KBM-7 (cell line): ENCODE measurements at places on chromosomes 2 and 18.

DNA sequence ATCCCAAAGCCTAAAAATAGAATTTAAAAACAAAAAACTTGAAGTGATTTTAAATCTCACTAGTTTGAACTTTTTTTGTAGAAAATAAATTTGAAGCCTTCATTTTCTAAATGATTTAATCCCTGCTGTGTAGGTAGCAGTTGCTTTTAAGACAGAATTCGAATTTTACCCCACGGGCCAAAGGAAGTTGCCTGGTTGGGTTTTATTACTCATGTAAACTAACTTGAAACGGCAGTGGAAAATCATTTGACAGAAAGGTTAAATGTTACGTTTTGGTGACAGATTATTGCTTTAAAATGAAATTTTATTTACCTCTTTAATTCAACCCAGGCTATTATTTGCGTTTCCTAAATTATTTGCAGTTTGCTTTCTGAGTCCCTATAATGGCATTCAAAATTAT lies 2.0 kb downstream of the MAPRE2 start:
- no peak for DNase-seq

GRCh38 chr2:109720380-109721106 lies 73.6 kb upstream of the RGPD5 start:
- DNase-seq = no peak

DNA sequence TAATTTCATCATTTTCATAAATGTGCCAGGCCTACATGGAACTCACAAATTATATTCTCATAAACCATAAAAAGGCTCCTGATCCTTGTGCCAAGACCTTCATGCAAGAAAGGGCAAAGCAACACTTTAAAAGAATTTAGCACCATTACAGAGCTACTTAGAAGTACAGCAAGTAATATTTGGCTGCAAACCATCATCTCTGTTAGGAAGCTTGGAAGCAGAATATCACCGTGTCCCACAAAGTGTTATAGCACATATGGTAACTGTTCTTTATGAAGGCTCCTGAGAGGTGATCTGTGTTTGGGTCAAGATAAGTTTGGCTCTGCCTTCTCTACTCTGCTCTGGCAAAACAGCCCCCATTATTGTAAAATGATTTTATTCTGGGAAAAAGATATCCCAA lies 59.7 kb upstream of the KCNJ3 start:
- DNase-seq = no peak

DNA sequence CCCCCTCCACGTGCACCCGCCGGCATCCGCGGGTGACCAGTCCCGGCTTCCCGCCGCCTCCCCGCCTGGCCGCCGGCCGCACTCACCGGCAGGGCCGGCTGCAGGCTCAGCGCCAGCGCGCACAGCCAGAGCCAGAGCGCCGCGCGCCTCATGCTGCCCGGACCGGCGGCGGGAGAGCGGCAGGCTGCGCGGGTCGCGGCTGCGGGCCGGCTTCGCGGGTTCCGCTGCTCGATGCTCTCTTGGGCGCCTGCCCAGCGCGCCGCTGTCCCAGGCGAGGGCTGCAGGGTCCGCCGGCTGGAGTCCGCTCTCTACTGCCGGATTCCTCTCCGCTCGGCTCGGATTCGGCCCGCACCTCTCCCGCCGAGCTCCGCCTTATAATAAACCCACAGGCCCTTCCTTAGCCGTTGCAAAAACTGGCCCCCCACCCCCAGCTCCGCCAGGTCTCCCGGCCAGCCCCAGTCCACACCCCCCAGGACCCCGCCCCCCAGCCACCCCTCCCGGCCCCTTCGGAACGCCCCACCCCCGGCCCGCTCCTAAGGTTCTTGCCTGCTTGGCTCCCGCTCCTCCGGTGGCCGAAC lies at the start of gene SDC1:
SDC1 (minus strand) TSS at position 415 of the 578 bp plus-strand sequence; CDS start at position 152, 263 bp downstream.
- DNase-seq = no peak

DNA sequence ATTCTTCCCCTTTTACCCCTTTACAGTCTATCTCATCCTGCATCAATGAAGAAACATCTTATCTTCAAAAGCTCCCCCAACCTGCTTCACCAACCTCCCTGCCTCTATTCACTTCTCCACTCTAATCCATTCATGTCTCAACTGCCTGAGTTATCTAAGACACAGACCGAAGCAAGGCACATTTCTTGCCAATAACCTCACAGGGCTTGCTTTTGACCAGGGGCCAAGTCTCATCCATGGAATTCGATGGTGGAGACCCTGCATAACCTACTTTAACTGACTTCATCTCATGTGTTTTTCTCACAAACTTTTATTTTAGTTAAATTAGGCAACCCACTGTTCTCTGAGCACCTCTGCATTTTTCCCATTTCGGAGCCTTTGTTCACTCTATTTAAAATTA lies 69.7 kb downstream of the MYCN start:
- DNase-seq = no peak

DNA sequence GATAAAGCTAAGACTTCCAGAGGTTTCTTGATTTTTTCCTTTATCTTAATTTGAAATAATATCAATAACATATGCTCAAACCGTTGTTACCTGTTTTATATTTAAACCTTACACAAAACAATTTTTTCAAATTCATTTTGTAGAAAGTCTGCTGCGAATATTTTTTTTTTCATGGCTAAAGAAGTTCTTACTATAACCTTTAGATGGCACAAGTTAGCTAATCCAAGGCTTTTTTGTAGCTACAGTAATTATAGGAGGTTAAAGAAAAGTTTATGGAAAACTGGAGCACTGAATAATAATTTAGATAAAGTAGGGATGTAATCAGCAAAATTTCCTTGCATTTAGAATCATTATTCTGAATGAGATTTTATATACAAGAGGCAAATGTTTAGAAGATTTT lies 78.0 kb upstream of the PNPT1 start:
- peak; percentile 17 for DNase-seq

DNA sequence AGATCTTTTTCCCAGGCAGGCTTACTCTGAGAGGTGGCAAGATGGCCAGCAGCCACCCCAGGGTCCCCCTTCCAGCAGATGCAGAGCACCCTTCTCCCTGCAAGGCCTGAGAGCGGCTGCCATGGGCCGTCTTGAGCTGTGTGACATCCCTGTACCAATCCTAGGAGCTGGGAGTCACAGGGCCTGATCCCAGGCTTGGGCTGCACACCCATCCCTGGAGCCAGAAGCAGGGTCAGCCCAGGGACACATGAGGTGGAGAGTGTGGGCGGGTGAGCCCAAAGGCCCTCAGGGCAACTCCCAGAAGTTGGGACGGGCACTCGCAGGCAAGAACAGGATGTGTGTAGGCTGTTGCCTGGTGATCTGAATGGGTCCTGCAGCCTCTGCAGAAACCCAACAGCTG lies 40.5 kb downstream of the CROCC2 start:
- no peak for DNase-seq

GRCh38 chr2:95361216-95361980 lies 41.1 kb upstream of the FAHD2A start:
- no peak for DNase-seq

GRCh38 chr2:171327043-171327496 lies 106.7 kb downstream of the METTL8 start:
- no peak for DNase-seq
